Dermis blood vessel endothelial cell (primary cell): ENCODE measurements at places on chromosomes 6 and 20. TPM values are rescaled to one million over a fixed set of nuclear protein-coding genes. Genes with fewer than 3 reads are reported as not detected.

DNA sequence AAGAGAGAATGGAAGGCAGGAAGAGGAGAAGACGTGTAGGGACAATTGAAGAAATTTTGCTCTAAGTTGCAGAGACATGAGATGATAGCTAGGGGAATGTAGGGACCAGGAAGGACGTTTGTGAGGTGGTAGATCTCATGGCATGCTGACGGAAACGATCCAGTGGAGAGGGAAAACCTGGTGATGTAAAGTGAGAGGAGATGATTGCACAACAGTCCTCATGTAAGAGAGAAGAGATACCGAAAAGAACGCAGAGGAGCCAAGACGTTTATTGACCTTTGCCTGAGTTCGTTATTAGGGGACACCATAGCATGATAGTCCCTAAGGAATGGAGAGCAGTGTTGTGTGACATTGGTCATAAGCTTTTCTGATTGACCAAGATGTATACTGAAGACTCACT is 55.3 kb downstream of the IGF2R start:
- no peak for DNase-seq

DNA sequence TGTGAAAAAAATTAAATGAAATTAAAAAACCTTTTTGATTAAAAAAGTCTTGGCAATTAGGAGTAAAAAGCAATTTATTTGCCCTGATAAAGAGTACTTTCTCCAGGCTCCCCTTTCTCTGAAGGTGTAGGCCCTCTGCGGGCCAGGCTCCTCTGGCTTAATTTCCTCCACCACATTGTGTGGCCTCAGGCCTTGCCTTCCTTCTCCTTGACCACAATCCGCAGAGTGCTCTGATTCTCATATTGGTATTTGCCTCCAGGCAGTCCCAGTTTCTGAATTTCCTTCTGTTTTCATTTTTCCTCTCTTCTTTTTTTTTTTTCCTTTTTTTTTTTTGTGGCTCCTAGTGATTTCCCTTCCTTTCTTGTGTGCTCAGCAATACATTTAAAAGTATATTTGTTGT is 96.4 kb downstream of the AIG1 start:
- DNase-seq: no peak

DNA sequence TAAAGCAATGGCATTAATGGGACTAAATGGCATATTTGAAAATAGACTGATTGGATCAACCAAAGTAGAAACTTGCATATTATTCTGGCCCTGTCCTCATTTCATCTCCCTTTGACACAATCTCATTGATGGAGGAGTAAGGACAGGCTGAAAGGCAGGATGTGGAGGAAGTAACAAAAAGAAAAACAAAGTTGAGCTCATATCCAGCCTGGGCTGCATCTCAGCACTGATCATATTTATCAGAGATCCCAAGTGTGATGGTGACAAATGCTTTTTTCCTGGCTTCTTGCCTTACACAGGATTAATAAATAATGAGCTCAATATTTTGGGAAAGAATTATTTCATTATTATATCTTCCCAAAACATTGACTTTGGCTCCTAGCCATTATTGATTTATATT is 622.7 kb downstream of the CD109 start:
- no peak for DNase-seq

The C6orf58 gene
- not detected in 2 replicates for total RNA-seq

The SEMG1 gene
- total RNA-seq: not detected in 2 replicates
